Stomach (tissue), 19 donors: ENCODE measurements at places on chromosomes 7 and 10. TPM values are rescaled to one million over a fixed set of nuclear protein-coding genes. Genes with fewer than 3 reads are reported as not detected.
A peak's percentile ranks its signal among the peaks of the same experiment; 100 is the strongest.

DNA sequence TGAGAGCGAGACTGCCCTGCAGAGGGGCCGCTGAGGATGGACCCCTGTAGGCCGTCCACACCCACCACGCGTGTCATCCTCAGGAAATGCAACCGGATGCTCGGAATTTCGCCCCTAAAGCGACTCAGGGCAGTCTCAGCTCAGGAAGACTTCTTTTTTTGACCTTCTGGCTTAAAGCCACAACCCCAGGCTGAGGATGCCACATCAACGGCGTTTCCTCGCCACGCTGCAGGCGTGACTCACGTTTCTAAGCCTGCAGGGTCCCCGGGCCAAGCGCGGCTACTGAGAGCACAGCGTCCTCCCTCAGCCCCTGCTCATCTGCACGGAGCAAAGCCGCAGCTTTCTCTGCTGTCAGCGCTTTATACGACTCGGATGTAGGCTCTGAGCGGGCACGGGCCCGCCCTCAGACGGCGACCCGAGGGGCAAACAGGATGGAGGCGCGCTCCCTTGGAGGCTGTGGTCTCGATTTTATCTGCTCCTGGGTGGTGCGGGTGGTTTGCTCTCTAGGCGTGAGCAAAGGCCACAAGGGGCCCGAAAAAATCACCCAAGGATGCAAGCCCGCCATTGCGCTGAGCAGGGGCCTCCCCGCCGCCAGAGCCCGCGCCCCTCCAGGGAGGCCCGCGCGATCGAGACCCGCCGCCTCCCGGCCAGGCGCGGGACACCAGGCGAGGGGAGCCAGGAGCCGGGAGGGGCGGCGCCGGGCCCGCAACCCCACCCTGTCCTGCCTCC, 726 bp upstream of the INSIG1 start:
- peak; percentile 80 for DNase-seq

DNA sequence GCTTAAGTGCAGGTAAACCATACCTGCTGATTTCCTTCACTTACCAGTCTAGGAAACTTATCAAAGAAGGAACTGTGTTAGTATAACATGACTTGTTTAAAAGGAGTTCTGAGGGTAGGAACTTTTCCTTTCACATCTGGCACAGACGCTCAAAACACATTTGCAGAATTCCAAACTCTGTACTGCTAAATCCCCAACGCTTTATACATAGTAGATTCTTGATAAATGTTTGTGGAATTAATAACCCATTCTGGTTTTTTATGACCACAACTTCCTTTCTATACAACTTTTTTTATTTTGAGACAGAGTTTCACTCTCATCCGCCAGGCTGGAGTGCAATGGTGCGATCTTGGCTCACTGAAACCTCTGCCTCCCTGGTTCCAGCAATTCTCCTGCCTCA, 7.7 kb upstream of the TRUB1 start:
- DNase-seq = no peak

DNA sequence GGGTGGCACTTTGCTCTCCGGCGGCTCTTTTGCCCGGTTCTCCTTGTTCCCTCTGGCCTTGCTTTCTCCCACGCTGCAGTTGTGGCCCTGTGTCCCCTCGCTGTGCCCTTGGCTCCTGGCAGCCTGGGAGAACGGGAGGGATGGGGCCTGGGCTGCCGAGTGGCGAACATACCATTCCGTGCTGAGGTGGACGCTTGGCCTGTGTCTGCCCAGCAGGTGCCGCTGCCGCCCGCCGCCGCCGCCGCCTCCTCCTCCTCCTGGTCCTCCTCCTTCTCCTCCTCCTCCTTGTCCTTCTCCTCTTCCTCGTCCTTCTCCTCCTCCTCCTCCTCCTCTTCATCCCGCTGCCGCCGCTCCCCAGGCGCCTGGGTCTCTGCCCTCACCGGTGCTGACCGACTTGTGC, 36.0 kb downstream of the AGAP3 start:
- peak; percentile 42 for DNase-seq

- no peak for DNase-seq
Measured at GRCh38 chr7:55065511-55066229, 46.9 kb downstream of the EGFR start.

- DNase-seq = no peak
Measured at GRCh38 chr10:84842593-84842992, 514.2 kb downstream of the CCSER2 start.

DNA sequence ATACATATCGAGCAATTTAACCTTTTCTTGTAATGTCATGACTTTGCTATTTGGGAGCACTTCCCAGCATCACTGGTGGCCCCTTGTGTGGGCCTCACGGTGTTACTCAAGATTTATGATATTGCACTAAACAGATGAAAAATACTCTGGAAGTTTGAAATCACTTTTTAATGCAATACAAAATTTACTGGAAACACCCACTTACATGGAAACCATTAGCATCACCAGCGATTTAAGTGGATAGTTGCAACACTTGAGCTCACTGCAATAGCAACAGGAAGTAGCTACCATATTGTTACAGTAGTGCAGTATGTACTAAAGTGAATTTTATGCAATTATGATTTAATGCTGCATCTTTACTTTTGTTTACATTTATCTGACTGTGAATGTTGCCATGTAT, 184.4 kb downstream of the MDFIC start:
- DNase-seq = no peak

The ZNF727 gene
- total RNA-seq = not detected

The HOXA4 gene
- total RNA-seq = 5.8 TPM

The GPR37 gene
- total RNA-seq = not detected

The SGCE gene
- total RNA-seq = 66.5 TPM

The PARG gene
- total RNA-seq = 57.1 TPM

The HOXA6 gene
- 12.7 TPM for total RNA-seq

The CALN1 gene
- total RNA-seq = not detected
